ENCODE measurements at places on chromosomes 13 and 19.
A peak's percentile ranks its signal among the peaks of the same experiment; 100 is the strongest.

DNA sequence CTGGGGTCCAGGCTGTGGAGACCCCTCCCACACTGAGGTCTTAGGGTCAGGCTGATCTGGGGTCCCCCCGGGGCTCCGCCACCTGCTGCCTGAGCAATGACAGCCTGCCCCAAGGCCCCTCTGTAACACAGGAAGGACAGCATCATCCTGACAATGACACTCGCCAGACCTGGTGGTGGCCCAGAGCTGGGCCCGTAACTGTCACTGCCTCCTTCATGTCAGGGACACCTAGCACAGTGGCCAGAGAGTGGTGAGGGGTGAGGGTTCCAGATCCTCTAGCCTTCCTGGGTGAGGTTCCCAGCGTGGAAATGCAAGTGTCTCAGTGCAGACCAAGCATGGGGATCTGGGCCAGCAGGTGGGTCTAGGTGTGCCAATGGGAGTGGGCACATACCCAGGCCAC is 27.8 kb downstream of the OPA3 start:
- DNase-seq = no peak

GRCh38 chr19:46442808-46443450 is 14.2 kb upstream of the PNMA8C start:
- DNase-seq = no peak

DNA sequence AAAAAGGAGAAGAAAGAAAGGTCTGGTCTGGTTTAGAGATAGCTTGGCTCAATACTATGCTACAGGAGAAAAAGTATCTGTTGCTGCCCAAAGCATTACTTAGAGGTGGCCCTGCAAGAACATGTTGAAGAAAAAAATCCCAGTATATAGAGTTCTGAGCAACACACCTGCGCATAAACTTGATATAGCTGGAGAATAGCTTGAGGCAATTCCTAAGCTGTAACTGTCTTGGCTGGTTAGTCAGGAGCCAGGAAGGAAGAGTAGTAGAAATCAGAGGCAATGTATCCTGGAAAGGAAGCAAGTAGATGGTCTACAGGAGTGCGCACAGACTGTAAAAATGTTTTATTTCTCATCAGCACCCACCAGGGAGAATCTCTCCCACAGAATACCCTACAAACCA is 209.7 kb downstream of the SLITRK1 start:
- DNase-seq = no peak

DNA sequence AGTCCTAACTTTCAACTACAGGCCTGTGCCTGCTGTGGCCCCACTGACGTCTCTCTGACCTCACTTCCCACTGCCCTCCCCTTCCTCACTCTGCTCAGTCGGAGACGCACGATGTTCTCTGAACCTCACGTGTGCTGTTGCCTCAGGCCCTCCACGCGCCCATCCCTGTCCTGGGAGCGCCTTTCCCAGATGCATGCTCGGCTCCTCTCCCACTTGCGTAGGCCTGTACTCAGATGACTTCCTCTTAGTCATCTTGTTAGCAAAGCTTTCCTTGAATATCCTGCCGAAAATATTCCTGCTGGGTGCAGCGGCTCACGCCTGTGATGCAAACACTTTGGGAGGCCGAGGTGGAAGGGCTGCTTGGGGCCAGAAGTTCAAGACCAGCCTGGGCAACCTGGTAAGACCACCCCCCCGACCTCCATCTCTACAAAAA is 9.3 kb upstream of the SYT5 start:
- DNase-seq = no peak

DNA sequence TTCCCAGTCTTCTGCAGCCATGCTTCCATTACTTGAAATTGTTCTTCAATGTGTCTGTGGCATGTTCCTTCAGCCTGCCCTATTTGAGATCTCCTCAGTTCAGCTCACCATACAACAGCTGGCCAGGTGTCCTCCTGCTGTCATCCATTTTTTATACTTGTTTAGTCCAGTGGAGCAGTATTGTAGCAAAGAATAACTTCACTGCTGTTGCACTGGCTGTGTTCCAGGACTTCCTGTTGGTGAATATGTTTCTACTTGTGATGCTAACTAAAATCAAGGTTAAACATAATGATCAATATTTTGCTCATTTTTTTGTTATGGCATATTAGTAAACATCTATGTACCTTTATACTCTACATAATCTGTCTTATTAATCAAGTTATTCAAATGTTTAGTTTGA is 1394.1 kb downstream of the PCDH9 start:
- no peak for DNase-seq

- no peak for DNase-seq
Measured at GRCh38 chr19:45577111-45577905, 7.3 kb downstream of the OPA3 start.

DNA sequence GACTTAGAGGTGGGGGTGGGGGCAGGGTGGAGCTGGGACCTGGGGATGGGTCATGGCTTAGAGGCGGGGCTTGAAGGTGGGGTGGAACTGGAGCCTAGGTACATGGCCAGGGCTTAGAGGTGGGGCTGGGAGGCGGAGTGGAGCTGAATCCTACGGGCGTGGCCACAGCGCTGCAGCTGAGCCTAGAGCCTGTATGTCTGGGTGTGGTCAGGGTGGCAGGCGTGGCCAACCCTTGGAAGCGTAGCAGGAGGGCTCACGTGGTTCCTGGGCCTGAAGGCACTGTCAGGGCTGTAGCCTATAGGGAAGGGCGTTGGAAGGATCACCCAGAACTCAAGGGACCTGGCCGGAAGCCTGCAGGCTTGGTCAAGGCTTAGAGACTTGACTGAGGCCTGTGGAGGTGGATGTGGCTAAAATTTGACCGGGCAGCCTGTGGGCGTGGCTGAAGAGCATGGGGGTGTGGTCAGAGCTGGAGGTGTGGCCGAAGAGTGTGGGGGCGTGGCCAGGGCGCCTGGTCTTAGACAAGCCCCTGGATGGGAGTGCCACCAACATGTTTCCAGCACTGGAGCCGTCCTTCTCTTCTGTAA is 24.3 kb downstream of the COLGALT1 start:
- no peak for DNase-seq

DNA sequence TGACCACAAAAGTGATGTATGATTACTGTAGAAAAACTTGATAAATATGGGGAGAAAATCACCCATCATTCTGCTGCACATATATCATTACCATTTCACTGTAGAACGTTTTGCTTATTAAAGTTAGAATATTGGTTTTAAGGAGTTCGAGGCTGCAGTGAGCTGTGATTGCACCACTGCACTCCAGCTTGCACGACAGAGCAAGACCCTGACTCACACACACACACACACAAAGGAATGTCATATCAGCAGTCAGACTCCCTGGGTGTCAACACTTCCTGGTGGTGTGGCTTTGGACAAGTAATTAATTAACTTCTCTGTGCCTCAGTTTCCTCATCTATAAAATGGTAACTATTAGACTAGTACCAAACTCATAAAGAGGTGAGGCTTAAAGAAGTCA is 11.3 kb upstream of the PNMA8A start:
- DNase-seq = no peak

DNA sequence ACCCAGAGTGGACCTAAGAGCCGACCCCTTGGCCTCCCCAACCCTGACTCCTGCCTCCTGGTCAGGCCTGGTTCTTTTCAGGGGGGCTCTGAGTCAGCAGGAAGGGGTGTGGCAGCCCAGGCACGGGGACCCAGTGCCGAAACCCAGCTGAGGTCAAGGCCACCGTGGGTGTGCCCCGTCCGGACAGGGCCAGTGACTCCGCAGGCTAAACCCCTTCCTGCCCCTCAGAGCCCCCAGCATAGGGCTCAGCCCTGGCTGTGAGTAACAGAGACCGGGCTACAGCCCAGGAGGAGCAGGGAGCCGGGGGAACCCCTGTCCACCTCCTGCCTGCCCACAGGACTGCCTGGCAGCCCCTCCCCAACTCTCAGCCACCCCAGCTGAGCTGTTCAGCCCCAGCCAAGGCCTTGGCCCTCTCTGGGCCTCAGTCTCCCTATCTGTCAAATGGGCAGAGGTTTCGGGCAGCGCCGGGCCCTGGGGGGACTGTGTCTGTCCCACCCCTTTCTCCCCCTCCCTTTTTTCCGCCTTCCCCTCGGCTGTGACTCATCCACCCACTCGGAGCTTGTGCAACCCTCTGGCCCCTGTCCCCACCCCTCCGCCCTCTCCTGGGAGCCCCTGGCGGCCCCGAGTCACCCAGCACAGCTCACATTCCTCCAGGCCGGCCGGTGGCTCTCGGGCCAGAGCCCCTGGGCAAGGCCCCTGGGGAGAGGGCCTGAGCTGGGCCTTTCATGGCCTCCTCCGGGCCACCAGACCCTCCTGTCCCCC is 8.6 kb downstream of the ZBTB7A start:
- DNase-seq = peak; percentile 54

- no peak for DNase-seq
Measured at GRCh38 chr13:78630511-78630910, 27.2 kb upstream of the POU4F1 start.

GRCh38 chr19:15276620-15277215 is 44.5 kb upstream of the EPHX3 start:
- no peak for DNase-seq

DNA sequence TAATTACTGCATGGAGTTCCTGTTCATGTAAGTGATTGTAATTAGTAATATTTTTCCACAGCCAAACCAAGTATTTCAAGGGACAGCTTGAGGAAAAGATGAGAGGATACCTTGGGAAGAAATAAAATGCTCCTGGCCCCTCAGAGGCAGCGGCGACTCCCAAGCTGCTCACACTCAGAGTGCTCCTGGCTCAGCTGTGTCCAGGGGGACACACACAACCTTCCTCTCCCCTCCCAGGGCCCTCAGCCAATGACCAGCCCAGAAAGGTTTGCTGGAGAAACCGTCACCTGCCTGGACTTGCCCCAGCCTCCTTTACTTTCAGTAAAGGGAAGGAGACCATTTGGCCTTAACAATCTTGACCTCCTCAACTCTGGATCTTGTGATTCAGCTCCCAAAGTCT is 51.1 kb downstream of the CRYL1 start:
- DNase-seq = no peak

GRCh38 chr13:90633849-90634248 is 713.6 kb upstream of the MIR17HG start:
- DNase-seq = no peak

DNA sequence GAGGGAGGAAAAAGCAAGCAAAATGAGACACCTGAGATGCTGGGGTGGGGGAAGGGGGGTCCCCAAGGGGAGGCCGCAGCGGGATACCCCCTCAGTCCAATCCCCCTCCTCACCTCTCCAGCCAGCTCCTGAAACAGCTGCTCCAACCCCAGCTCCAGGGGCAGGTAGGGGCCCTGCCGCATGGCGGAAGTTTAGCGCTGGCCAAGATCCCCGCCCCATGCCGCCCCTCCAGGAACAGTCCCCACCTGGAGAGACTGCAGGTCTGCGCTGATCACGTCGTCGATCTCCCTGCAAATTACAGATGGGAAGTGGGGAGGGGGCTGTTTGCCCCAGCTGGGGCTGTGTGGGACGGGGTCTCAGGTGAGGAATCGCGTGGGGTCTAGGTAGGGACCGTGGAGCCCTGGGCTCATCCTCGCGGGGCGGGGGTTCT is 9.0 kb downstream of the CAPN12 start:
- DNase-seq = no peak

- DNase-seq = no peak
Measured at GRCh38 chr19:31146546-31147183, 202.6 kb downstream of the TSHZ3 start.

GRCh38 chr13:29753618-29754472 is 96.6 kb downstream of the UBL3 start:
- DNase-seq = no peak

GRCh38 chr13:30857636-30858035 is 48.4 kb upstream of the MEDAG start:
- no peak for DNase-seq

GRCh38 chr13:90185734-90186133 is 1161.8 kb upstream of the MIR17HG start:
- DNase-seq = no peak

- no peak for DNase-seq
Measured at GRCh38 chr13:87356314-87356713, 314.9 kb upstream of the SLITRK5 start.

- DNase-seq = no peak
Measured at GRCh38 chr19:47511128-47511517, 3.7 kb downstream of the NAPA start.

DNA sequence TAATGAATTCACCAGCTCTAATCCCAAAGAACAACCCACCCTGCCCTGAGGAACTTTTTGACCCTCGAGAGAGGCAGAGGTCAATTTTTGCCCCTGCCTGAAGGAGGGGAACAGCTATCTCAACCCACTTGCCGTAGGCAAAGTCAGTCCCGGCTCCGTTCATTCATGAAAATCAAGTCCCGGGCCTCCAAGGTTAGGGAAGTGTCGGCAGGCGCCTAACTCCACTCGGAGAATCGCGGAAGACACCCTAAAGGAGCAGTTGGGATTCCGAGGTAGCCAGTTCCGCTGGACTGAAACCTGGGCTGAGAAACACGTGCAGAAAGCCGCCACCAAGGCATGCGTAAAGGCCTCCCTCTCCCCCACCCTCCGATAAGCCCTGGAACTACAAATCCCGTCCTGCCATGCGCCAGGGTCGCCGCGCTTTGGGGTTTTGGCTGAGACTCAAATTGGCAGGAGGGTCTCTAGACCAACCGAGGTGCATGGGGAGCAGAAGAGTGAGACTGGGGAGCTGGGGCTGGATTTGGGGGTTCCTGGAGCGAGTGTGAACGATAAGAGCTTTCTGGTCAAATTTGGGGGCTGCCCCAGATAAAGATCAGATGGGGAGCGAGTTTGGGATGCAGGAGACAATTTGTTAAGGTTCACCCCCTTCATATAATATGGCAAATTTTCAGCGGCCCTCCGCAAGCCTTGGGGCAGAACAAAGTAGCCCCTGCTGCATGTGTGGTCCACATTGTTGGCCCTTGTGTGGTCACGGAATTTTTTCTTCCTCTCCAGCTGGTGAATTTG is at the start of gene TNPO2:
TSS of gene TNPO2 (minus strand) at position 292 of the 786 bp plus-strand sequence. CDS start 2,955 bp downstream, outside the sequence.
- DNase-seq = peak; percentile 71

DNA sequence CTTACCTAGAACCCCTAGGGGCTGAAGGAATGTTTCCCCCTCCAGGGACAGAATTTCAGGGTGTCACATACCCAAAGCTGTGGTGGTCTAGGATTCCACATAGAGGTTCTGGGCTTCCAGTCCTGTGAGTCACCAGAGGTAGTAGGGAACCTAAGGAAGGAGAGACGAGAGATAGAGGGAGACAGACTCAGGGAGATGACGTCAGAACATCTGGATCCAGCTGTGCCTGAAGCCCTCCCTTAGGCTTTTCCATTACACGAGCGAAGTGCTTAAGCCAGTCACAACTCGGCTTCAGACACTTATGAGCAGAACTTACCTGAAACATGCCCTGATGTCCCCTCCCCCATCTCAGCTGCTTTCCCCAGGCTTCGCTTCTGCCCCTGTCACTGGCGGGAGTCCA is 11.8 kb upstream of the SELENOW start:
- no peak for DNase-seq

- no peak for DNase-seq
Measured at GRCh38 chr13:41312176-41312500, 1.1 kb downstream of the NAA16 start.

- no peak for DNase-seq
Measured at GRCh38 chr19:17389288-17389687, 4.7 kb downstream of the CCDC194 start.

All from stimulated activated CD4-positive, alpha-beta T cell treated with anti-CD3 and anti-CD28 coated beads, Interleukin-12 subunit alpha, Interleukin-12 subunit beta, amount 100 ng/mL, for 4 hours (primary cell).